ENCODE measurements at places on chromosomes 6 and 20.

DNA sequence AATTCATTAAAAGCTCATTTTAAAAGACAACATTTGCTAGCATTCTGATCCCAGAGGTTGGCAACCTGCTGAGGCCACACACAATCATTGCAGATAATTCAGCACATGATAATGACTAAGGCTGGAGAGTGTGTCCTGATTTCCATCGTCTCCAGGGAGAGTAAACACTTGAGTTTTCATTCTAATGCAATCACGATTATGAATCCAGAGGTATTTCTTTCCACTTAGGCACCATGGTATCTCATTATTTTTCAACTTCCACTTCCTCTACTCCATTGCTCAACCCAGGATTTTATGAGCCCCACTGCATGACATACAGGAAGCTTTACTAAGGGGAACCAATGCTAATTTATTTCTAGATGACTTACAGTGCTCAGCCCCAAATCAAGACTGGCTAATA is 273.8 kb upstream of the AGPAT4 start:
- no peak for DNase-seq

GRCh38 chr6:130781557-130781956 is 45.6 kb upstream of the SMLR1 start:
- no peak for DNase-seq

GRCh38 chr20:59120491-59120890 is 43.1 kb upstream of the ZNF831 start:
- no peak for DNase-seq

GRCh38 chr6:105483492-105483891 is 80.6 kb upstream of the PREP start:
- peak; percentile 56 for DNase-seq

GRCh38 chr6:77430504-77430903 is 32.8 kb downstream of the HTR1B start:
- DNase-seq = no peak

GRCh38 chr20:47982574-47983360 is 197.5 kb upstream of the SULF2 start:
- DNase-seq = no peak

DNA sequence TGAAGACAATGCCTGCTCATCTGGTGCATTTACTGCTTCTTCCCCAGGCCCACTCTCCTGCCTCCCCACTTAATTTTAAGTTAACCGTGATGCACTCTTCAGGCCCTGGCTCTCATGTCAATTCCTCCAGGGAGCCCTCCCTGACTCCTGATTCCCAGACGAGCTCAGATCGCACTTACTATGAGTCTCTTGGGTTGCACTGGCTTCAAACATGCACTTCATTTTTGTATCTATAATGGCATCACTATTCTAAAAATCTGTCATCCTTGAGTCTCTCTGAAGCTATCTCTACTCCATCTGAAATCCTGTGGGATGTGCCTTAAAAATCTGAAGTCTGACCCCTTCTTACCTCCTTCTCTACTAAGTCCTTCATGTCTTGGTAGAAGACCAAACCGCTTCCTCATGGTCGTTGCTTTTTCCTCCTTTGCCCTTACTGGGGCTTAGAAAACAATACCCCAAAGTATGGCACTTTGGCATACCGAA is 24.7 kb downstream of the COX4I2 start:
- no peak for DNase-seq

DNA sequence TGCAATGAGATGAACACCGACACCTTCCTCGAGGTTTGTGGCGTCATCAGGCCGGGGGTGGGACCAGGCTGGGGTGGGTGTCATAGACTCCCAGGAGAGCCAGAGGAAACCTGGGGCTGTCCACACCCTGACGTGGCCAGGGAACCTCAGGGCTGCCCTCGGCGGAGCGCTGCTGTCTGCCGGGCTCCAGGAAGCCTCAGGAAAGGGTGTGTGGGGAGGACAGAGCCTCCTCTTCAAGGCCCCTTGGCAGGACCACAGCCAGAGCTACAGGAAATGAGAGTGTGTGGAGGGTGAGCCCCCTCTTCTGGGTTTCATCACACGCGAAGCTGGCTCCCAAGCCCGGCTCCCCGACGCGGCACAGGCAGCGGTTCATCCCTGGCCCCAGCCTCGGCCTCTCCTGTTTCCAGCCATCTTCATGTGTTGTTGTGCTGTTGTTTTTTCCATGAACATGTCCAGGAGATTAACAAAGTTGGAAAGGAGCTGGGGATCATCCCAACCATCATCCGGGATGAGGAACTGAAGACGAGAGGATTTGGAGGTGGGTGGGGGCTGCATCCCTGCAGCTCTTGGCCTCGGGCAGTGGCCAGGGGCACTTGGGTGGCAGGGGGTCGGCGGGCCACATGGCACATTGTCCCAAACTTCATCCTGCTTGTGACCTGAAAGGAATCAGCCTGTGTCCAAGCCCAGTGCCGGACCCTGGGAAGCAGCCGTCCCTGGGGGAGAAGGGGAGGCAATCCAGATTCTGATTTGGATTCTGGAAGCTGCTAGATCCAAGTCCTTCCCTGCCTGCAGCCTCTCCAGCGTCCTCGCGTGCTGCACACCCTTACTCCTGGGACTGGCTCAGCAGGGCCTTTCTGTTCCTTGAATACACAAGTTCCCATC is 6.4 kb downstream of the NPEPL1 start:
- no peak for DNase-seq

- no peak for DNase-seq
Measured at GRCh38 chr6:118843685-118844390, 50.1 kb upstream of the ASF1A start.

DNA sequence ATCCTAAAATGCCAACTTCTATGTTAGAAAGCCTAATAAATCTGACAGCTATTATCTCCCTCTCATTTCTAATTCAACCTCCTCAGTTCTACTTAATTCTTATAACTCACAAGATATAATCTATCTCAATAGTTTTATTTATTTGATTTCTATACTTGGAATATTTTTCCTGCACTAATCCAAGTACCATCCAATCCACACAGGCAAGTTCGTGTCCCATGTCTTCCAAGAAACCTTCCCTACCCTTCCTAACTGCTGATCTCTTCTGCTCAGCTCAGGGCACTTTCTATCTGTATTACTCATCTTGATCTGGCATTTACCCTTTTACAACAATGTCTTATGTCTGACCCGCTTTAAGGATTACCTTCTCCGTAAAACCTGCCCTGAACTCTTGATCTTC is 18.2 kb downstream of the NCOA5 start:
- DNase-seq = no peak

DNA sequence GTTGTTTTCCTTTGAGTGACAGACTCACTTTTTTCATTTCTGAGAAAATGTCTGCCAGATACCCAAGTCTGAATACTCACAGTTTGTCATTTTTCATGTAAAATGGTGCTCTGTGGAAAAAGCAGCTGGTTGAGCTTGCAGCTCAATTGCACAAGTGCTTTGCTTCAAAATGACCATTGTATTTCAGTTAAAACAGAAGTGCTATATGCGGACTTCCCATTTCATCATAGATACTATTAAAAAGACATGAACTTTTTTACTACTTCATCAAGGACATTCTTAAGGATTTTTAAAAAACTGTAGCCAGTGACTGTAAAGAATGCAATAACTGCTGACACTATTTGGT is 61.5 kb downstream of the KCNS1 start:
- DNase-seq = no peak

GRCh38 chr20:20525756-20526155 is 157.9 kb downstream of the INSM1 start:
- no peak for DNase-seq

DNA sequence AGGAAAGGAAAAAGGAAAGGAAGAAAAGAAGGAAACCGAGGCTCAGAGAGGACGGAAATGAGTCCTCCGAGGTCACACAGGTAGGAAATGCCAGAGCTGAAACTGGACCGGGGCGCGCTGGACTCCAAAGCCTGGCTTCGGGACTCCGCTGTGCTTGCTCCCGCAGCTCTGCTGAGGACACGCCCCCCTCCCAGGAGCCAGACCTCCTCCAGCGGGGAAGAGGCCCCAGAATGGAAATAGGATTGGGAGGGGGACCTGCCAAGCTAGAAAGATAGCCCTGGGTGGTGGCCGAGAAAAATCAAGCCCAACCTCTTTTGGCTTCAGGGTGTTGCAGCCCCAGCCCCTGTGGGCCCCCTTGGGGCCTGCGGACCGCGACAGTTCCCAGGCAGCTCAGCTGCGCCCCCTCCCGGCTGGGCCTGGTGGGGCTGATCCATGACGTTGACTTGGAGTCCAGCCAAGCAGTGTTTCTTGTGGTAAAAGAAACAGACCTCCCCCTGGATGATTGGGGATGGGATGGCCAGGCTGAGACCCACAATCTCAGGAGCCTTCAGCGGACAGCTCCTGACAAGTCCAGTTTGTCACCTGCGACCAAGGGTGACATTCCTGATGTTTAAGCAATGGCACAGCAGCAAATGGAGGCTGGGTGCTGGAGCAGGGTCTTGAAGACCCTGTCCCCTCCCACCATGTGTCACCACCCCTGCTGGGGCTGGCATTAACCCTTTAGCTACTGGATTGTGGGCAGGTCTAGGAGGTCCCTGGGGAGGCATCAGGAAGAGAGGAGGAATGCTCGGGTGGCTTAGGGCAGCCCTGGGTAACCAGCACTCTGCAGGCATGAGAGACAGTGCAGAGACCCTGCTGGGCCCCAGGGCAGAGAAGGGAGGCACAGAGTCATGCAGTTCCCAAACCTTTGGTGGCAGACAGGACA is 55.4 kb downstream of the RIPOR3 start:
- DNase-seq = peak; percentile 90

DNA sequence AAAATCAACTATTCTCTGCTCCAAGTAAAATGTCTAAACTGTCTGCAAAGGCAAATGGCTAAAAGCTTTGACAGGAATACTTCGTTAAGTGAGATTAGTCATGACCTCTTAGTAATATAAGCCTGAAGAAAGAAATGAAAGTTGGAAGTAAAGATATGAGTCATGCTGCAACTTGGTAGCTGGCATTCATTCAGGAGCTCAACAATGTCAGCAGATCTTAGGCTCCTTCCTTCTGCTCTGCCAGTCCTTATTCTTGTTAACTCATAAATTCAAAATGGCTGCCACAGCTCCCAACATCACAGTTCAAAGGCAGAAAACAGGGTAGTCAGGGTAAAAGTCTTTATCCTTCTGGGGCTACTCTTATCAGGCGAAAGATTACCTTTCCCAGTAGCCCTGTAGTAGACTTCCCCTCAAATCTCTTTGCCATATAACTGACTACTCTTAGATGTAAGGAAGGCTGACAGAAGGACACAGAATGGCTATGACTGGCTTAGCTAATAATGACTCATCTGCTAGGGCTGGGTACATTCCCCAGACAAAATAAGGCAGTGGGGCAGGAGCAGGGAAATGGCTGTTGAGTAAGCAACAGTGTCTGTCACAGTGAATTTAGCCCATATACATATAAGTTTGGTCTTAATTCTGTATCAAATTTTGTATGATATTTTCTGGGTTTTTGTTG is 24.4 kb upstream of the C6orf62 start:
- DNase-seq = no peak

- DNase-seq = no peak
Measured at GRCh38 chr6:166025149-166025898, 142.3 kb downstream of the TBXT start.

GRCh38 chr6:7151381-7151780 is 43.6 kb downstream of the RREB1 start:
- DNase-seq = no peak

DNA sequence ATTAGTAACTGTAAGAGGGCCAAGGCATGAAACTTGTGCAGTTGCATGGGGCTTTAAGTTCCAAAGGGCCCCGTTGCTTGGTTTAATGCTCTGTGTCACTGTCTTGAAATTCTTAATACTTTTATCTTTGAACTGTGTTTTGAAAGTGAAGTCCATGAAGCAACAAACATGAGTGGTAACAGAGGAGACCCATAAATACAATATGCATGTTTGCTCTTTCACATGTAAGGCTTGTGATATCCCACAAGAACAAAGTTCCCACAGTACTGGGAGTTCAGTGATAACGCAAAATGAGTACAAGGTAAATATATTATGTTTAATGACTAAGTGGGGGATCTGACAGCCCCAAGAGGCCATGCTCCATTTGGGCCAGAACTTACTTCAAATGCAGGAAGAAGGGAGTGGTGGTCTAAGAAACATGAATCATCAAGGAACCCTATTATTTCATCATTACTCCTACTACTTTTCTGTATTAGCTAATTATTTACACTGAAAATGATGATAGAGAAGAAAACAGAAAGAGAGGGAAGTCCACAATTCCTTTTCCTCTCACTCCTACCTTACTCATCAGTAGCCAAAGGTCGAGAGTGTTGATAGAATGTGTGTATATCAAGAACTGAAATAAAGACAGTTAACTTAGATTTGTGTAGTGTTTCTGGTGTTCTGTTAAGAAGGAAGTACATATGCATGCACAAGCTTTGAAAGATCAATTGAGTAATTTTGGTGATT is 157.3 kb downstream of the PHF3 start:
- DNase-seq = no peak

GRCh38 chr6:14765106-14765505 is 480.8 kb upstream of the JARID2 start:
- no peak for DNase-seq

- no peak for DNase-seq
Measured at GRCh38 chr6:143159001-143159400, 98.3 kb downstream of the AIG1 start.

GRCh38 chr20:44431502-44432234 is 44.0 kb upstream of the TTPAL start:
- DNase-seq = no peak

DNA sequence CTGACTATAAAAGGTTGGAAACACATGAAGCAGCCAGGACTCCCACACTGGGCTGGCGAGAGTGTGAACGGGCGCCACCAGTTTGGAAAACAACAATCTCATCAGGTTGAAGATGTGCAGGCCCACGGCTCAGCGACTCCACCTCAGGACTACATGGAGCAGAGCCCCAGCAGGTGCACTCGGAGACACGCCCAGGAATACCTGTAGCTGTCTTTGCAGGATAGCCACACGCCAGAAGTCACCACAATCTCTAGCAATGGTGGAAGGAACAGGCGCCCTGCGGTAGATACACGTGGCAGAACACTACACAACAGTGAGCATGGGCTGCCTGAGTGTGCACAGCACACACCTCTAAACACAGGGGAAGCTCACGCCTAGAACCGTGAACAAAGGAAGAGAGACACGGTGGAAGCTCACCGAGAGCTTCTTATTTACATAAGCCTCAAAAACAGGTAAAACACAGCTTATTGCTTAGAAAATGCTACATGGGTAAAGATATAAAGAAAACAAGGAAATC is 28.7 kb upstream of the RPS6KA2 start:
- DNase-seq = no peak

DNA sequence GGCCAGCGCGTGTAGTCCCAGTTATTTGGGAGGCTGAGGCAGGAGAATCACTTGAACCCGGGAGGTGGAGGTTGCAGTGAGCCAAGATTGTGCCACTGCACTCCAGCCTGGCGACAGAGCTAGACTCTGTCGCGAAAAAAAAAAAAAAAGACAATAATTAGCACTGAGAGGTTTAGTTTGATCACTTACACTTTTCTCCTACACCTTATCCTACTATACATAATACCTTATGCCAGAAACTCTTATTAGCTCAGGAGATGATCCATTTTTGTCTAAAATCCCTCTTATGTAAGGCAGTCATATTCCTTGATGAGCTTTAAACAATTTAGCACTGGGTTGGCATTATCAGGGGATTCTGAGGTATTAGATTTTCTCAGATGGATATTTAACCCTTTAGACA is 3.6 kb upstream of the MTFR2 start:
- DNase-seq = no peak

- peak; percentile 10 for DNase-seq
Measured at GRCh38 chr6:139588734-139589593, 214.5 kb upstream of the CITED2 start.
